Activated naive CD8-positive, alpha-beta T cell treated with anti-CD3 and anti-CD28 coated beads for 36 hours (primary cell): ENCODE measurements at places on chromosomes 5 and 9.

GRCh38 chr9:110334183-110334582 is 3.5 kb downstream of the TXNDC8 start:
- no peak for DNase-seq

DNA sequence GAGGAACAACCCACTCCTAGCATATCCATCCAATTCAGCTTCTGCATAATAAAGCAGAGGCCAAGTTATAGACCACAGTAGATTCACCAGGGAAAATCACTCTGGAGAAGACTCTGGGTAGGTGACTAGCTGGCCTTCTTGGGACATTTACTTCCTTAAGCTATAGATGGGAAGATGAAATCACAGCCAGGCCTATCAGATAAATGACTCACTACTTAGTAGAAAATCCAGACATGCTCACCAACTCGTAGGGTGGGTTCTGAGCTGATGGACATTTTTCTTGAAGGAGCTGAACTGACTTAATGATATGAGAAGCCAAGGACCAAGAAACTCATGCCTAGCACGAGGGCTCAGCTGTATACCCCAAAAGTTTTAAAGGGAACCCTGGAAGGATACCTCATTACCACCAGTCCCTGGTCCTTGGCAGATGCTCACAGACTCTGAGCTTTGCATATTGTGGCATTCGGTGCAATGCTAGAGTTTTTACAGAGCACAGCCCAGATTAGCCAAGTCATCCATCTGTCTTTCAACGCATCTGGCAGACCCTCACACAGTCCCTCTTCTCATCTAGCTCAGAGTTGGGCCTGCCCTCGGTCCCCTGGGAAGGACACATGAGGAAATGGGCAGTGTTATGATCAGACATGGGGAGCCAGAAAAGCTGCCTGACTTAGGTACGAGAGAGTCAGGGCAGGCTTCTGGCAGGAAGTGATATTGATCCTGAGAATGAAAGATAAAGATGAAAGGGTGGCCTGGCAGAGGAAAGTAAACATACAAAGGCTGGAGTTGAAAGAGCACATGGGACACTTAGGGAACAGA is 15.0 kb downstream of the ACSL6 start:
- DNase-seq = no peak

DNA sequence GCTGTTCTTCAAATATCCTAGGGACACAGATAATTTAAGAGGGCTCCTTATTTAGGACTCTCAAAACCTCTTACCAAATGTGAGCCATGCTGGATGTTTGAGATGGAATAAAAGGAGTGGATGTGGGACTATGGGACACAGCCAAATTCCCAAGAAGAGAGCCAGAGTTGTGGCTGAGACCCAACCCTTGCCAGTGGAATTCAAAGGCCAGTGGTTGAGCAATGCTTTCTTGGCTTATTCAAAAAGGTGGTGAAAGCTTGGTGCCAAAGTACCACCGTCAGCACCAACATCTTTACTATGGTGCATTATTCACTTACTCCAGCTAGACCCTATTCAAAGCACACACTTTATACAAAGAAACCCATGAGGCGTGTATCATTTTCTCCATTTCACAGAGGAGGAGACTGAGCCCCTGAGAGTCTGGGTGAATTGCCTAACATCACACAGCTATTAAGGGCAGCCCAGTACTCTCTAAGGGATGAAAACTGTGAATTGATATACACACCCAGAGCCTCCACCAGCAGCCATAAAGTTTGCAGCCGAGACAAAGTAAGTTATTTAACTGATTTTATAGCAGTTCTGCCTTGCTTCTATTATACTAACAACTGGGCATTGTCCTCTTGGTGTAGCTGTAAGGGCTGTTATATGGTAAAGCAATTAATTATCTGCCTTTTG is 391.7 kb downstream of the ACTL7B start:
- no peak for DNase-seq

GRCh38 chr9:92965759-92966517 is 18.6 kb downstream of the FGD3 start:
- no peak for DNase-seq

- no peak for DNase-seq
These were observed 669 bp upstream of the AMBP start for GRCh38 chr9:114078781-114079156.

GRCh38 chr5:72283358-72283757 is 36.7 kb downstream of the MRPS27 start:
- no peak for DNase-seq

DNA sequence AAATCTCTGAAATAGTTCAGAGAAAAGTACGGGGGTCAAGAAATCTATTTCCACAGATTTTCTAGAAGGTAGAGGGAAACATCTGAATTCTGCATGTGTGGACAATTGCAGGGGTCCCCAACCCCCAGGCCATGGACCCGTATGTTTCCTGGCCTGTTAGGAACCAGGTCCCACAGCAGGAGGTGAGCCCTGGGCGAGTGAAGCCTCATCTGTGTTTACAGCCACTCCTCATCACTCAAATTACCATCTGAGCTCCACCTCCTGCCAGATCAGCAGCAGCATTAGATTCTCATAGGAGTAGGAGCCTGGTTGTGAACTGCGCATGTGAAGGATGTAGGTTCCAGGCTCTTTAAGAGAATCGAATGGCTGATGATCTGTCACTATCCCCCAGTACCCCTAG is 200.5 kb upstream of the EDIL3 start:
- no peak for DNase-seq

DNA sequence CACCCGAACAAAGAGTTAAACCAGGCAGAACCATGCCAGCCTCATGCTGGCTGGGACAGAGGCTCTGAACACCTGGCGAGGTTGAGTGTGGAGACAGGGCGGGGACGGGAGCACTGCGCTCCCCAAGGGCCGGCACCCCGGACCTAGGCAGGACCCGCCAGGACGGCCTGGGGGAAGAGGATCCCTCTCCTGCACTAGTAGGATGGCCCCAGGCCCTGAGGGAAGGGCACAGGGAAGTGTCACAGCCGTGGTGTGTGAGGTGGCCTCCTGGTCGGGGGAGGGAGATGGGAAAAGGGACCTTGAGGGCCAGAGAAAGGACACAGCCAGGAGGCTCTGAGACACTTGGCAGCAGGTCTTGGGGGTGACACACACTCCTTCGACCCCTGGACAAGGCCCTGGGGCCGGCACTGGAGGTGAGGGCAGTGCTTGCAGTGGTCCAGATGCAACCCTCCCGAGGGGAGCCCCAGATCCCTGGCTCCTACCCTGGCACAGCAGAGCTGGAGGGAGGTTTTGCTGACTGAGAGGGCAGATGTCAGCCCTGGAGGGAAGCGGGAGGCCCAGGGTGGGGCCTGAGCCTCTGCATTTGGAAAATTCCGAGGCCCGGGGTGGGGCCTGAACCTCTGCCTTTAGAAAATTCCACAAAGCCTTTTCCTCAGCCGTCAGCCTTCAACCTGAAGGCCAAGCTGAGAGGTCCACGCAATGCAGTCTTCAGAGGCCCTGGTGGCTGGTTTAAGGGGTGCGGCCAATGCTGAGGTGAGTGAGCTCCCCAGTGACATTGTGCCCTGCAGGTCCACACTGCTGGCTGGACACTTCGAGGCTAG is 24.8 kb upstream of the TERT start:
- DNase-seq = no peak
